ENCODE measurements at places on chromosomes 2 and 18.

- DNase-seq = no peak
Measured at GRCh38 chr2:239991689-239992314, 33.3 kb downstream of the NDUFA10 start.

DNA sequence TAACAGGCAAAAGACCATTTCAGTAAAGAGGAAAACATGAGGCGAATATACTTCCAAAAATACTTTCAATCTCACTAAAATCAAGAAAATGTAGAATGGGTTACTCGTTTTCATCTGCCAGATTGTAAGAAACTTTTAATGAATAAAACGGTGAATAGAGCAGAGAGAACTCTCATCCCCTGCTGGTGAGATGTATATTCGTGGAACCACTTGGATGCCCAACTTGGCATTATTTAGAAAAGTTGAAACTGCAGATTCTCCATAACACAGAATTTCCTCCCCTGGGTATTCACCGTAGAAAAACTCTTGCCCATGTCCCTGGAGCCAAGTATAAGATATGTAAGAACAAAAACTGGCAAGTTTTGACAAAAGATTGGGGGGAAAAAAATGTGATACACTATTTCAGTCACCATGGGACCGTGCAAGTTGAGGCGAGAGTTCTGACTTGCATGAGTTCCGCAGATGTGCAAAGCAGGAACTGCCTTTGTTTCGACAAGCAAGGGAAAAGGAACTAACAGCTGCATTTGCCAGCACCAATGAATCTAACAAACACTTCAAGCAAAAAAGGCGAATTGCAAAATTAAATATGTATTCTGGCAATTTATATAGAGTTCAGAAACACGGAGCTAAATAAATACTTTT lies 14.8 kb downstream of the TIMM21 start:
- DNase-seq = no peak

GRCh38 chr2:27080140-27080469 lies 1.7 kb downstream of the EMILIN1 start:
- no peak for DNase-seq

DNA sequence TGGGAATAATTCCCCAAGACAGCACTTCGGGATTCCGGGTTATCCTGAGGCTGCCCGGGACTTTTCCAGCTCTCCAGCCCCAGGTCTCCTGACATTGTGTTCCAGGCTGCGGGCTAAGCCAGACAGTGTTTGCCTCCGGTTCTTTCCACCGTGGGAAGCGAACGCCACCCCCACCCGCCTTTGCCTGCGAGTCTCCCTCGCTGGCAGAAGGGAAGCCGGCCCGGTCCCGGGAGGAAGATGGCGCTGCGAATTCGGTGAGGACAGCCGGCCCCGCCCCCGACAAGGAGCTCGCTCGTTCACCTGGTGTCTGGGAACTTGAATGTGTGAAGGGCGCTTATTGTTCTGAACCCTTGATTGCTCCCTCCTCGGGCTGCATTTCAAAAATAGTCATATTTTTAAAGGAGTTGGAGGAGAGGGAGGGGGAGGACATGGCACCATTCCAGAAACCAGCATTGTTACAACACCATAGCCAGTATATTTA lies 2.9 kb downstream of the LRATD1 start:
- peak; percentile 68 for DNase-seq

- no peak for DNase-seq
Measured at GRCh38 chr2:130303169-130303568, 39.5 kb upstream of the IMP4 start.

- no peak for DNase-seq
Measured at GRCh38 chr2:144936442-144936841, 416.5 kb upstream of the ZEB2 start.

DNA sequence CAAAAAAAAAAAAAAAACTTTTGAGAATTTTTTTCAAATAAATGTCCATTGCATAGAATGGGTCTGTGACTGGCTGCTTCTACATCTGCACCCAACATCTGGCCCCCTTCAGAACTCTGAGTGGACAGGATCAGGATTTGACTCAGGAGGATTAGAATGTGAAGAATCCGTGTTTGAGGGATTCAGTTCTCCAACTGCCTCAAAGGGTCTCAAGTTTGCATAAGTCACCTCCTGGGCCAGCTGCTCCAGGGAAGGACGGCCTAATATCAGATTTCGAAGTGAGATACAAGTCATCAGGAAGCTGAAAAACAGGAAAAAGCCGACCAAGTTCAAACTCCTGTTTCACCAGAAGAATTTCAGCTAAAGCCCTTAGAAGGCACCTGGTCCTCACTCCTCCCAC lies 10.9 kb downstream of the MAT2A start:
- no peak for DNase-seq

DNA sequence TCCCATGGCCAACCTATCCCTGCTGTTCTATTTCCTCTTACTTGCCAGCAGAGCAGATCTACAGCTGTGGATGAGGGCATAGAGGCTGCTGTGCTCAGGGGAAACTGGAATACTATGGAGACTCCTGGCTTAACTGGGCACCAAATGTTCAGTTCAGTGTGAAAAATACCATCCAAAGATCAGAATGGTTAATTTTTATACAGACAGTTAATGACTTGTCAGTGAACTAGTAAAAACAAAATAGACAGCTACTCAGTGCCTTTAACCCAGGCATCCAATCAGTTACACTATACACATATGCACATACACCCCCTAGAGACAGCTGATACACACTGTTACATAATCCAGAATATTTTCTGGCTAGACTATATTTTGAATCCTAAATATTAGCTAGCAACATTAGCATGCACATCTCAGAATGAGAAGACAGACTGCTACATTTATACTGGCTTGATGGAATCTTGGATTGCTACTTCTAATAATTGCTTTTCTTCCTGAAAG lies 59.1 kb upstream of the WIPF1 start:
- DNase-seq = no peak

- no peak for DNase-seq
Measured at GRCh38 chr2:68737711-68738110, 3.1 kb downstream of the ARHGAP25 start.

DNA sequence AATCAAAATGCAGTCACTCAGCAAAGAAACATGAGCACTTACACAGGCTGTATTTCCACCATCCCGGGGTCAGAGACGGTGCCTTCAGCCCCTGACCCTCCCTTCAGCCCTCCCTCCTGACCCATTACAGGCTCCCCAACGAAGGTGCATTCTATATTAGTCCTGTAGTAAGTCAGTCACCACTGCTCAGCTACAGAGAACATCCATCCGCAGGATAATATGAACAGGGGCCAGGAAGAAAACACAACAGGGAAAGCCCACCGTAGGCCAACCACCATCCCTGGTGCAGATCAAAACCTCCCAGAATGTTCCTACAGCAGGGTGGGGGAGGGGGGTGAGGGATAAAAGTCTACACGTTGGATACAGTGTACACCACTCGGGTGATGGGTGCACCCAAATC lies 15.1 kb downstream of the PXDN start:
- no peak for DNase-seq

GRCh38 chr2:178858896-178859625 lies 51.8 kb upstream of the TTN start:
- DNase-seq = no peak

DNA sequence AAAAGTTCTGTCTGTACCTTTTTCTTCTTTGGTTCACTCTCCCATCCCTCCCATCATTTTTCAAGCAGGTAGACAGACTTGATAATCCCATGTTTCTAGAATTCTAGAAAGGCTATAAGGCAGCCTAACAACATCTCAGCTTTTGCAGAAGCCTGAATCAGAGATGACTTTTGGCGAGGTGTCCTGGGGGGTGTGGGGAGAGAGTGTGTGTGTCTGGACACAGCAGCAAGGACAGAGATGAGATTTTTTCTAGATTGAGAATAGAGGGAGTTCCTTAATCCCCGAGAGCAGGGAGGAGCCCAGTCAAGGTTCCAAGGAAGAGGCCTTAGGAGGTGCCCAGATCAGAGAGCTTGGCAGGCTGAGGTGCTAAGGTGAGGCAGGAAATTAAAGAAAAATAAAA lies 22.0 kb upstream of the LAPTM4A start:
- DNase-seq = no peak

- no peak for DNase-seq
Measured at GRCh38 chr18:38301621-38302020, 736.0 kb upstream of the CELF4 start.

DNA sequence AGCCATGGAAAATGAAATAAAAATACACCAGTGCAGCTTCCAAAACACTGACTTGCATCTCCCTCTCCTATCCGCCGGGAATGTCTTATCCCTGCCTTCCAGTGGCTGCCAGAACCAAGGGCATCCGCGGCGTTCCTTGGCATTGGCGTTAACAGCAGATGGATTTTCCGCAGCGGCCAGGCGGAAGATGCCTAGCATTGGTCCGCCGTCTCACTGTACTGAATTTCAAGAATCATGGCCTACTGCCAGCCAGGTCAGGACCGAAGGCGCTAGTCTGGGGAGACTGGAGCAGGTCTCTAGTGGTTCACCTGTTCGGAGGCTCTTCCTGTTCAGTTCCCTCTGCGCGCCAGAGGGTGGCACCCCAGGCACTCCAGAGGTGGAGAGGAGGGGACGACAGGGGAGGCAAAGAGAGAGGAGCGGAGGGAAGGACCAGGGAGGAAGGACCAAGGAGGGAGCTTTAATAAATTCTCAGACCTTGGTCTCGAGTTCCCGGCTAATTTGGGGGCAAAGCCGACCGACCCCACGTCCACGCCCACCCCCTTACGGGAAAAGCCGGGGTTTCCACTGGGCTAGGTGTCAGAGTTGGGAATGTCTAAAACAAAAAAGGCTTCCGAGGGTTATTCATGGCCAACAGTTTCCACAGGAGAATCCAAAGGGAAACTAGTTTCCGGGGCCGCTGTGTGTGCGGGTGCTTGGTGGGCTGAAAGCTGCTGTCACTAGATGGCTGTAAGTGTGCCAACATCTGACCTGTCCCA lies 3.7 kb upstream of the BCL2L11 start:
- DNase-seq = peak; percentile 40
